ENCODE measurements at places on chromosomes 2 and 18.

DNA sequence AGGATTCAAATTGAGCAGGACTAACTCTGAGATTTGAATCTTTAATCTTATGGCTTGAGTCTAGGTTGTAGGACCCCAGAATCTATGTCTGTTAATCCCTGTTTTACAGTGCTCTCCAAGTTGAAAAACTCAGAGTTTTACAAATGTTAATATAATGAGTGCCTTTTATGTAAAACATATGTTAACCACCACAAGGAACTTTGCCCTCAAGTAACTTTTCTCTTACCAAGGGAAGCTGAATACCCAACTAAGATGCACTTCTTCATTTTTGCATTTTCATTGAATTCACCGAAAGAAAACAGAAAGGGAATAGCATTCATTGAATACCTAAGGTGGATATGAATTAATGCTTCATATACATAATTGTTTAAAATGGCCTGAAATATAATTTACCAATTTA, 338.1 kb downstream of the RPRM start:
- no peak overlapping the region for H3K27ac ChIP-seq
- H3K27me3 ChIP-seq = no peaks in the 10 kb centered on the region
- no peak for DNase-seq
- H3K4me3 ChIP-seq = no peak overlapping the region
- no peaks in the 10 kb centered on the region for H3K4me1 ChIP-seq
- H3K36me3 ChIP-seq = no peaks in the 10 kb centered on the region

- no peak overlapping the region for H3K4me3 ChIP-seq
- H3K36me3 ChIP-seq = no peaks in the 10 kb centered on the region
- DNase-seq = no peak
- H3K4me1 ChIP-seq = no peaks in the 10 kb centered on the region
- no peak overlapping the region for H3K27ac ChIP-seq
Measured at GRCh38 chr18:78423811-78424210, 555.8 kb upstream of the SALL3 start.

- no peak for DNase-seq
- H3K4me1 ChIP-seq = no peaks in the 10 kb centered on the region
- no peak overlapping the region for H3K27ac ChIP-seq
- H3K36me3 ChIP-seq = no peaks in the 10 kb centered on the region
- H3K4me3 ChIP-seq = no peak overlapping the region
- peaks cover 5% of the 10 kb centered on the region for H3K27me3 ChIP-seq
Measured at GRCh38 chr2:181999911-182000310, 14.3 kb downstream of the PPP1R1C start.

GRCh38 chr2:68200157-68200787, 42.6 kb downstream of the PNO1 start:
- H3K4me1 ChIP-seq = peaks cover 53% of the 10 kb centered on the region
- H3K4me3 ChIP-seq = no peak overlapping the region
- H3K27ac ChIP-seq = no peak overlapping the region
- no peak for DNase-seq
- H3K36me3 ChIP-seq = peaks cover 8% of the 10 kb centered on the region

GRCh38 chr2:99680946-99681345, 191.1 kb upstream of the REV1 start:
- no peak overlapping the region for H3K4me3 ChIP-seq
- H3K36me3 ChIP-seq = no peaks in the 10 kb centered on the region
- H3K27me3 ChIP-seq = no peaks in the 10 kb centered on the region
